Epithelial cell of umbilical artery (primary cell): ENCODE measurements at places on chromosomes 7 and 10. TPM values are rescaled to one million over a fixed set of nuclear protein-coding genes. Genes with fewer than 3 reads are reported as not detected.

Gene RSPH10B
- 0.15 TPM in 1 of 2 replicates, not detected in the other for total RNA-seq

Gene TMEM273
- total RNA-seq, result 2.6 and 9.7 TPM in 2 replicates

Gene PVRIG
- not detected in 2 replicates for total RNA-seq

Gene AKR1D1
- total RNA-seq, result not detected in 2 replicates

Gene NAT16
- not detected in 2 replicates for total RNA-seq

Gene SLC18A3
- not detected in 2 replicates for total RNA-seq
